Activated T-cell treated with anti-CD3 and anti-CD28 coated beads for 4 hours (primary cell): ENCODE measurements at places on chromosomes 2 and 18.

DNA sequence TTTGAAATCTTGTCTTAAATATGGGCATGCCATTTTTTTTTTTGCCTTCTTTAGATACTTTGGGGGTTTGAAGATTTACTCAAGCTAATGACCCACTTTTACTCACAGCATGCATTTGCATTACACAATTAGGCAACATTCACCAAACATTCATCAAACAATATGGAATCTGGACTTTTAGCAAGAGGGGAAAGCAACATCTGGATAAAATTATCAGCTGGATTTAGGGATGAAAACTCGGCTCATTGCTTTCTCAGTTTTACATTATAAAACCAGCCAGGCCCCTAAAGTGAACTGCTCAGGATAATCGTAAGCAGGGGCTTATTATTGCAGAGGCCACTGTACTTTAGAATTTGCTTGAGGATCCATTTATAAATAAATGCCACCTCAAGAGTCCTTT is 44.7 kb downstream of the SOX11 start:
- no peak for DNase-seq

GRCh38 chr18:46452820-46453219 is 204.2 kb downstream of the LOXHD1 start:
- DNase-seq: no peak

DNA sequence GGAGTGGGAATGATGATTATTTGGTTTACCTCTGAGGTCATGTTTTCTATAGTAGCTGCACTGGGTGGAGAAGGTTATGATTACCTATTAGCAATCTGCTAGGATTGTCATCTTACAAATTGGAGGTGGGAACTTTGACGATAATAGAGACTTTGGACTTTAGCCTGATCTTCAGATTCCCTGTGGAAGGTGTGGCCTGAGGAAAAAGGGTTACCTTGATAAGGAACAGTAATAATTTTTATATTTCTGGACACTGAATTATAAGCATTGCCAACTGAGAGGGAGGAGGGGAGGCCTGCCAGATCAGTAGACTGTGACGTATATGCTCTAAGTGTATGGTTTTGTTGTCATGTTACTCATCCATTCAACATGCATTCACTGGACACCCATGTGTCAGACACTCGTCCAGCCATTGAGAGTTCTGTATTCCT is 183.4 kb upstream of the FOSL2 start:
- no peak for DNase-seq

DNA sequence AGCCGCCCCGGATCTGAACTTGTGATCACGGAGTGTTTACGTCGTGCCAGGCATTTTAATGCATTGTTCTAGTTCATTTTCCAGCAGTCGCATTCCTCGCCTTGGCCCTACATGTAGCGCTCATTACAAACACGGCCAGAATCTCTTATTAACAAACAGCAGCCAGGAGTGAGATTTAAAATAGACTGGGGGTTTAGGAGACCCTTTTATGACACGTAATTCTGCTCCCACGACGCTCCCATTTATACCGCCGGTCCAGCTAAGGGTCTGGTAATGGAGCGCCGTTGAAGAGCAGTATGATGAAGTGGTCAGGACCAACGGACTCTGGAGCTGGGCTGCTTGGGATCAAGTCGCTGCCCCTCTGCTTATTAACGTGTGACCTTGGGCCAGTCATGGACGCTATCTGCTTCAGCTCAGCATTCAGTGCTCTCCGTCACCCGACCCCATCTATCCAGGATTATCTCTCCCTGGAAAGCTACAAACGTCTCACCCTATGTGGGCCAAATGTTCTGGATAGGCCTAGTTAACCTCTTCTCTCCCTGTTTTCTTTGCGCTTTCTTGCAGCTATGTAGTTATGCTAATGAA is 745 bp downstream of the MSH2 start:
- no peak for DNase-seq

DNA sequence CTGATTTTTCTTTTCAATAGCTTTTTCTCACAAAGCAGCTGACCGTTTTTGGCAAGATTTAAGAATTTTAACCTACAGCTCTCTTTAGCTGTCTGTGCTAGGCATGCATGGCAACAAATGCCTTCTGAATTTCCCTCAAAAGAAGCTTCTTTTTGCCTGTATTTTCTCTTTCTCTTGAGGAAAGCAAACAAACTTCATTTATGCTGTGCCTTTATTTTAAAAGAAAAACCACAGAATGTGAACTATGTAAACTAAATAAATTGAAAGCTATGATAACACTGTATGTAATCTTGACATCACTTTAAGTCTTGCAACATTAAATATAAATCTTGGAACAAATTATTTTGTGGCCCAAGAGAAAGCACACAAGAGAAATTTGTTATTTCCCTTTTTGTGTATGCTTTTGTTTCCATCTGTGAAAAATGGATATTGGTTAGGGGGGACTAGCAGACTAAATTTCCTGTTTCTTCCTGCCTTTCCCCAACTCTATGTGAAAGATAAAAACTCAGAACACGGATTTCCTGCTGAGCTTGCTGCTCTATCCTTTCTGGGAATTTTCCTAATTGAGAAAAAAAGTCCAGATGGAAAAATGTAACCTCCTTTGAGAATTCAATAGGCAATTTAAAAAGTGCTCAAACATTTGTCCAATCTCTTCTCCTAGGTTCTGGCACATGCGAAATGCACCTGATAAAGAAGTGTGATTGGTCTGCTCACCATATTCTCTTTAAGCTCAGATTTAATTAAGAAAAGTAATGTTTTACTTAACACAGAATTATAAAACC is 20.9 kb upstream of the TFPI start:
- DNase-seq: no peak

DNA sequence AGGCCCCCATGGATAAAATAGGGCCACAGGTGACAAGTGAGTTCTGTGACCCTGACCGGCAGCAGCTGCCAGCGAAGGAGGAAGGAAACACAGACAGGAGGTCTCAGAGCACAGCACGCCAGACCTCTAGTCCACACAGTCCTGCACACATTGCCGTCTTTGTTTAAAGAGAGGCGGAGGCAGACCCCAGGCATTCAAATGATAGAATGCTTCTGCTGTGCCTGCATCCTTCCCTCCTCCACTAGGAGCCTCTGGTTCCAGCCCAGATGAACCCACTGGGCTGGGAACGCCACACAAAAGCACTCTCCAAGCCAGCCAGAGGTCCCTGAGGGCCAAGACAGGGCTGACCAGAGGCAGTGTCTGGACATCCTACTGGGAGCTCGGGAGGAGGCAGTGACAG is 118.7 kb downstream of the KLHL29 start:
- DNase-seq: no peak

DNA sequence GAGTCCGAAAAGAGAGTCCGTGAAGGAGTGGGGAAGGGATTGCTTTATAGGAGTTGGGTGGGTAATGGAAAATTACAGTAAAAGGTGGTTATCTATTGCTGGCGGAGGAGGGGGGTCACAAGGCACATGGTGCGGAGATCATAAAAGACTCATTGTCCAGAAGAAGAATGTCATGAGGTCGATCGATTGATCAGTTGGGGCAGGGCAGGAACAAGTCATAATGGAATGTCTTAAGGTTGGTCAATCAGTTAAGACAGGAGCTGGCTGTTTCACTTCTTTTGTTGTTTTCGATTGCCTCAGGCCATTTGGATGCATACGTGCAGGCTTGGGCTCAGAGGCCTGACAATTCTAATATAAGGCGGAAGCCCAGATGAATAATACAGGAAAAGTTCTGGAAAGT is 473.0 kb upstream of the TNP1 start:
- DNase-seq: no peak

GRCh38 chr2:111534910-111535352 is 349.1 kb downstream of the ANAPC1 start:
- DNase-seq: no peak
